Right lobe of liver (tissue), 6 donors: ENCODE measurements at places on chromosomes 13 and 19.

- no peak overlapping the region for H3K27ac ChIP-seq
- no peaks in the 10 kb centered on the region for H3K27me3 ChIP-seq
- H3K4me1 ChIP-seq, result no peaks in the 10 kb centered on the region
- no peaks in the 10 kb centered on the region for H3K36me3 ChIP-seq
- DNase-seq, result no peak
These were observed 3.8 kb upstream of the FAM98C start for GRCh38 chr19:38399081-38399480.

GRCh38 chr13:47846886-47847285 is 154.2 kb downstream of the SUCLA2 start:
- no peak overlapping the region for H3K27ac ChIP-seq
- DNase-seq, result no peak
- H3K36me3 ChIP-seq, result no peaks in the 10 kb centered on the region

DNA sequence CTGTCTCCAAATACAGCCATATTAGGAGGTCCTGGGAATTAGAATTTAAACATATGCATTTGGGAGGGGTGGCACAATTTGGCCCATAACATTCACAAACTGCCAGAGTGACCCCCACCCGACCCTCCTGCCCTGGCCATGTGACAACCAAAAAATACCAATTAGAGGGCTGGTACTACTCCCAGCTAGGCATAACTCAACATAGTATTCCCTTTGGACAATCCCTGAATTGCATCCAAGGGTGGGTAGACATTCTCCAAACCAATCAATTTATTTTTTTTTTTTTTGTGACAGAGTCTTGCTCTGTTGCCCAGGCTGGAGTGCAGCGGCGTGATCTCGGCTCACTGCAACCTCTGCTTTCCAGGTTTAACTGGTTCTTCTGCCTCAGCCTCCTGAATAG is 29.8 kb downstream of the CLEC17A start:
- H3K27ac ChIP-seq, result no peak overlapping the region
- H3K27me3 ChIP-seq, result no peaks in the 10 kb centered on the region
- no peaks in the 10 kb centered on the region for H3K4me1 ChIP-seq

DNA sequence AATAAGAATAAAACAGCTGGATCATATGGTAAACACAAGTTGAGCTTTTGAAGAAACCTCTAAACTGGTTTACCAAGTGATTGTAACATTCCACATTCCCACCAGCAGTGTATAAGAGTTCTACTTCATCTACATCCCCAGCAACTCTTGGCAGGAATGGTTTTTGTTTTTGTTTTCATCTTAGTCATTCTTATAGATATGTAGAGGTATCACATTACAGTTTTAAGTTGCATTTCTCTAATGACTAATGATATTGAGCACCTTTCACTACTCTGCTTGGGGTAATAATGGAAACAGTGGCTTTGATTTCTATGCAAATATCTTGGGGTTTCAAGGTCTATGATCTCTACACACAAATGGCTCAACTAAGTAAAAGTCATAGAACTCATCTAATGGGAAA is 614.5 kb downstream of the TBC1D4 start:
- H3K27me3 ChIP-seq, result no peaks in the 10 kb centered on the region
- no peak for DNase-seq
- H3K27ac ChIP-seq, result no peak overlapping the region
- no peaks in the 10 kb centered on the region for H3K4me1 ChIP-seq

DNA sequence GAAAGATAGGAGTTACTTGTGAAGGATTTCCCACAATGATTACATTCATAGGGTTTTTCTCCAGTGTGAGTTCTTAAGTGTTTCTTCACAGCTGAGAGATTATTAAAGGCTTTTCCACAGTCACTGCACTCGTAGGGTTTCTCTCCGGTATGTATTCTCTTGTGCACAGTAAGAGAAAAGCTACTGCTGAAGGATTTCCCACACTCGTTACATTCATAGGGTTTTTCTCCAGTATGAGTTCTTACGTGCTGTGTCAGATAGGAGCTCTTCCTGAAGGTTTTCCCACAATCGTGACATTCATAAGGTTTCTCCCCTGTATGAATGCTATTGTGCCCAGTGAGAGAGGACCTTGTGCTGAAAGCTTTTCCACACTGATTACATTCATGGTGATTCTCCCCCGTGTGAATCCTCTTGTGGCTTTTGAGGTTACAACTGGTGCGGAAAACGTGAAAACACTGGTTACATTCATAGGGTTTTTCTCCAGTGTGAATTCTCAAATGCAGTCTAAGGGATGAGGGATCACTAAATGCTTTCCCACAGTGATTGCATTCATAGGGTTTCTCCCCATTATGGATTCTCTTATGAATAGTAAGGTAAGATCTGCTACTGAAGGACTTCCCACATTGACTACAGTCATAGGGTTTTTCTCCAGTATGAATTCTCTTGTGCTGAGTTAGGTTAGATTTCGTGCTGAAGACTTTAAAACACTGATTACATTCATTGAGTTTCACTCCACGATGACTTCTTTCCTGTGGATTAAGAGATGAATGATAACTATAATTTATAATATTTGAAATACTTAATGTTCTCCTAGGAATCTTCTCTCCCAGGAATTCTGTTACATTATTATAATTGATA is 20.6 kb downstream of the ZNF558 start:
- DNase-seq, result no peak
- no peak overlapping the region for H3K4me3 ChIP-seq
- H3K36me3 ChIP-seq, result no peaks in the 10 kb centered on the region
- no peaks in the 10 kb centered on the region for H3K27me3 ChIP-seq
- H3K4me1 ChIP-seq, result no peaks in the 10 kb centered on the region

DNA sequence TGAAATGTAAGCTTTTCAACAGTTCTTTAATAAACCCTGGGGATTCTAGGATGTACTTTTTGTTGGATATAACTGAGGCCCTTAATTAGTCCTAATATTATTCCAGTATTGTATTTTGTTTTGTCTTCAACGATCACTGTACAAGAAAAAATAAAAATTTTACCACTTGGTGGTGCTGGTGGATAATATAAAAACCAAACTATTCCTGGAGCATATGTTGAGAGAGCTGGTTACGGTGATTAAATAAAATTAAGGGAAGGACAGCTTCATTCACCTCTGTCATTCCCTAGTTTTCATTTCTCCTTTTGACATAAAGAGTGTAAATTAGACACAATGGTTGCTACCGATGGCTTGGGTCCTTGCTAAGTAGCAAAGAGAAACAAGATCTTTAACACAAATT is 598.6 kb upstream of the PCDH20 start:
- H3K27me3 ChIP-seq, result no peaks in the 10 kb centered on the region
- H3K4me3 ChIP-seq, result no peak overlapping the region
- DNase-seq, result no peak
- H3K36me3 ChIP-seq, result no peaks in the 10 kb centered on the region
- H3K4me1 ChIP-seq, result no peaks in the 10 kb centered on the region
- no peak overlapping the region for H3K27ac ChIP-seq

- no peak overlapping the region for H3K4me3 ChIP-seq
- H3K27me3 ChIP-seq, result no peaks in the 10 kb centered on the region
- no peaks in the 10 kb centered on the region for H3K36me3 ChIP-seq
- peak; percentile 85 for DNase-seq
These were observed 207.5 kb downstream of the KCNRG start for GRCh38 chr13:50222569-50223332.

DNA sequence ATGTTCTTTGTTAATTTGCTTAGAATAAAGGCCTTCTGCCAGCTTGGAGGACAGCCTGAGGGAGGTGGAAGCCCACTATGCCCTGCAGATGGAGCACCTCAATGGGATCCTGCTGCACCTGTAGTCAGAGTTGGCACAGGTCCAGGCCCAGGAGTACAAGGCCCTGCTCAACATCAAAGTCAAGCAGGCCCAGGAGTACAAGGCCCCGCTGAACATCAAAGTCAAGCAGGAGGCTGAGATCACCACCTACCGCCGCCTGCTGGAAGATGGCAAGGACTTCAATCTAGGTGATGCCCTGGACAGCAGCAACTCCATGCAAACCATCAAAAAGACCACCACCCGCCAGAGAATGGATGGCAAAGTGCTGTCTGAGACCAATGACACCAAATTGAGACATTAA is 41.7 kb downstream of the ZNF85 start:
- H3K27me3 ChIP-seq, result no peaks in the 10 kb centered on the region
- DNase-seq, result no peak
- H3K4me3 ChIP-seq, result no peak overlapping the region
- H3K4me1 ChIP-seq, result no peaks in the 10 kb centered on the region
- no peak overlapping the region for H3K27ac ChIP-seq

DNA sequence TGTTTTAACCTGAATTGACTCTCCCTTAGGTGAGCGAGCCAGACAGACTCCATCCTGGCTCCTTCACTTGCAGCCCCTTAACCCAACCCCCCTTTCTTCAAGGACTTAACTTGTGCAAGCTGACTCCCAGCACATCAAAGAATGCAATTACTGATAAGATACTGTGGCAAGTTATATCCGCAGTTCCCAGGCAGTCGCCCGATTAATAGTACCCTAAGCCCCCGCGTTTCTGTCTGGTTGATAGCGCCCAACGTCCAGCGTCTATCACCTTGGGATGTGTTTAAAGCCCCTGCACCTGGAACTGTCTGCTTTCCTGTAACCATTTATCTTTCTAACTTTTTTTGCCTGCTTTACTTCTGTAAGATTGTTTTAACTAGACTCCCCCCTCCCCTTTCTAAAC is 6.2 kb downstream of the HSD17B14 start:
- no peak overlapping the region for H3K4me3 ChIP-seq
- H3K27ac ChIP-seq, result peak overlapping the region; percentile 53
- H3K27me3 ChIP-seq, result no peaks in the 10 kb centered on the region

GRCh38 chr13:42981317-42981716 is 10.7 kb downstream of the EPSTI1 start:
- H3K4me1 ChIP-seq, result no peaks in the 10 kb centered on the region
- DNase-seq, result no peak
- no peak overlapping the region for H3K4me3 ChIP-seq

DNA sequence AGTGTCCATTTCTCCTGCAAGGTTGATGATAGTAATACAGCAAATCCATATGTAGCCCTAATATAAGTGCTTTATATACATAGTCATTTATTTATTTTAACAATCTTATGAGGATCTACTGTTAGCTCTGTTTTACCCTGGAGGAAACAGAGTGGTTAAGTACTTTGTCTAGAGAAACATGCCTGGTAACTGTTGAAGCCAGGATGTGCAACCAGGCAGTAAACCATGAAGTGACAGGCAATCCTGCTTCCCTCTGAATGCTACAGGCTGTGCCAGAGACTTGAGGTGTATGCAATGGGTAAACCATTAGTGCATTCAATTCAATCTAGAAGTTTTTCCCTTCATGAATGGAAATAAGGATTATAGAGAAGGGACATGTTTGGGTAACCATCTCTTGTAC is 911.0 kb downstream of the PCDH17 start:
- no peaks in the 10 kb centered on the region for H3K4me1 ChIP-seq
- no peak for DNase-seq
- no peaks in the 10 kb centered on the region for H3K36me3 ChIP-seq
- no peak overlapping the region for H3K4me3 ChIP-seq

- no peaks in the 10 kb centered on the region for H3K27me3 ChIP-seq
- DNase-seq, result no peak
- H3K4me1 ChIP-seq, result no peaks in the 10 kb centered on the region
- no peak overlapping the region for H3K27ac ChIP-seq
- H3K4me3 ChIP-seq, result no peak overlapping the region
These were observed 106.2 kb downstream of the DNAJC15 start for GRCh38 chr13:43129511-43130110.

GRCh38 chr13:48078251-48078656 is 16.6 kb downstream of the MED4 start:
- no peak overlapping the region for H3K27ac ChIP-seq
- DNase-seq, result no peak
- no peaks in the 10 kb centered on the region for H3K27me3 ChIP-seq

GRCh38 chr13:62779161-62779560 is 1363.5 kb upstream of the PCDH20 start:
- no peak for DNase-seq
- H3K4me3 ChIP-seq, result no peak overlapping the region
- H3K36me3 ChIP-seq, result no peaks in the 10 kb centered on the region
- no peaks in the 10 kb centered on the region for H3K4me1 ChIP-seq
- H3K27ac ChIP-seq, result no peak overlapping the region

- H3K4me3 ChIP-seq, result no peak overlapping the region
- H3K27ac ChIP-seq, result no peak overlapping the region
- no peak for DNase-seq
- H3K36me3 ChIP-seq, result no peaks in the 10 kb centered on the region
- no peaks in the 10 kb centered on the region for H3K27me3 ChIP-seq
These were observed 4.1 kb downstream of the TECR start for GRCh38 chr19:14533450-14533849.

DNA sequence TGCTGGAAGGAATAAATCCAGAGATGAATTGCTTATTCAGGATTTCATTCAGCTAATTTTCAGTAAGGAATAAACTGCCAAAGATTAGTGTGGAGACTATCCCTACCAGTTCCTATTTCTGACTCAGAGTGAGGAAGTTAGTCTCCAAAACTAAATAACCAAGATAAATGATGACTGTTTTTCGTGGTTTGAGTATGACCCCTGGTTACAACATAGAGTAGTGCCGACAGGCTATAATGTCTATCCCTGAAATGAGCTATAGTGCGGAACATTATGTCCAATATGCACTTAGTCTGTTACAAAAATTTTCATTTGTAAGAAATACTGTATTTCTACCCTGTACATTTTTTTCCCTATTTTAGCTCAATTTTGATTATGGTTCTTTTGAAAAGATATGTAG is 51.4 kb downstream of the NBEA start:
- no peaks in the 10 kb centered on the region for H3K27me3 ChIP-seq
- H3K4me1 ChIP-seq, result peaks cover 9% of the 10 kb centered on the region
- no peak for DNase-seq

DNA sequence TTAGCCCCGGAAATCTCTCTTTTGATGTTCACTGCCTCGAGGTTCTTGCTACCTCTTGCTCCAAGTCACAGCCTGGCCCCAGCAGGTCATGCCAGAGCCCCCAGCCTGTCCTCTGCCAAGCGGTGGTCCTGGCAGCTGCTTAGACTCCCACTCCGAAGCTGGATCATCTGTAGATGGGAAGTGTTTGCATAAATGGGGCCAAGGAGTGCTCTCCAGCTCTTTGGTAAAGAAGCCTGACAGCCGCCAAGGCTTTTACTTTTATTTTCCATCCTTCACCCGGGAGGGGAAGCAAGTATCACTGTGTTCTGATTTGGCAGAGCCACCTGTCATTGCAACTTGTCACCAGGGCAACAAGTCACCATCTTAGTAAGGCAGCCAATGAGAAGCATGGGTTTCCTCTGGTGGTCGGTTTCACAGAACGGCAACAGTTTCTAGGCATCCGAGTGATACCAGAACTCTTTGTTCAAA is 10.6 kb upstream of the RETN start:
- H3K27me3 ChIP-seq, result no peaks in the 10 kb centered on the region
- H3K4me1 ChIP-seq, result no peaks in the 10 kb centered on the region
- no peak overlapping the region for H3K4me3 ChIP-seq
